ENCODE measurements at places on chromosomes 5 and 9.
A peak's percentile ranks its signal among the peaks of the same experiment; 100 is the strongest.

- no peak for DNase-seq
Measured at GRCh38 chr9:97918611-97919010, 3.7 kb downstream of the TRMO start.

- no peak for DNase-seq
Measured at GRCh38 chr9:107176436-107177151, 106.5 kb upstream of the RAD23B start.

DNA sequence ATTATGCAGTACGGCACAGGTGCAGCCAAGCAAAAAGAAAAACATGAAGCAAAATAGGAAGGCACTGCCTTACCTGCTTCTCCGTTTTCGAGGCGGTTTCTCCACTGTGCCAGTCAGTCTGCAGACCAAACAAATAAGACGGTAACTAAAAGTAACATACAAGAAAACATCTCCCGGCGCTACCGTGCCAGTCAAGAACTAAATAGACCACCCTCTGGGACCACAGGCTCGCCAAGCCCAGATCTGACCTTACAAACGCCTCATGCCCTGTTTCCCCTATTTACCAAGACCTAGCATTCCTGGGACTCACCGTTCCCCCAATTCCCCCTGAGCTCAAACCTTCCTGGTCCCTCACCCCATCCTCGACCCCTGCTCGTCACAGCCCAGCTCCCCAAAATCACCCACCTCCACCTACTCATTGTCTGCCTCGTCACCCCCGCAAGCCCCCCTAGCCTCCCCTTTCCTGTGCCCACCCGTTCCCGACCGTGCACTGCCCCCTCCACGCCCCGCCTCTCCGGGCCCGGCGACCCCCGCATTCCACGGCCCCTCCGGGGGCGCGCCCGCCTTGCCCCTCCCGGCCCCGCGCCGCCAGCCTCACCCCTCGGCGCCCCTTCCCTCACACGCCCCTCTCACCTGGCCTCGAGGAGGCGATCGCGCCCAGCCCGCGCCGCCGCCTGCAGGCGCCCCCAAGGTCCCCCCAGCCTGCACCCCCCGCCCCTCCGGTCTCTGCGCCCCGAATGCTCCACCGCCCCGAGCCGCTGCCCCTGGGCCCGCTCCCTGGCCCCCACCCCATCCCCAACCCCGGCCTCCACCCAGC is 560 bp downstream of the SCAI start:
- peak; percentile 16 for DNase-seq

GRCh38 chr9:135219676-135220600 is 132.5 kb downstream of the OLFM1 start:
- DNase-seq = no peak

DNA sequence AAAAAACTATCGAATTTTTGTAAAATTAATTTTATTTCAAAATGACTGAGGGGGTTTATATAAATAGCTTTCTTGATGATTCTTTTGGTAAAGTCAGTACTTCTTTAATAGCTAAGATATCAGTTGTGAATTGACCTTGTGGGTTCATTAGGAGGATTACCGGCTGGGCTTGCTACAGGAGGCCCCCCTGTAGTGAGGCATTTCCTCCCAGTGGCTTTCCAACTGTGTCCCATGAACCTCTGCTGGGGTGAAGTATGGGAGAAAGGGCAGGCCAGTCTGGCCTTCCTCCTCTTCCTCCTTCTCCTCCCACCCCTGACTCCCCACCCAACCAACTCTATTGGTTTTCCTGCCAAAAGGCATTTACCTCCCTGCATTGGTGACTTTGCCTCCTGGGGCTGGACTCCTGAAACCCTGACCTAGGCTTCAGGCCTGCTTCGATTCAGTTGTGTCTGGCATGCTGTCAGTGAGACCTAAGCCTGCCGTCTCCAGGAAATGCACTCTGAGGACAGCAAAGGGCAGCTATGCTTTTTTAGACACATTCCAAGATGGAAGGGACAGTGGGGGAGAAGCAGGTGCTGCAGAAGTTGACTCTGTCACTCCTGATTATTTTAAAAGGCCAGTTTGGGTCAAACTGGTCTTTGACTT is 144.8 kb downstream of the HSPA4 start:
- no peak for DNase-seq

DNA sequence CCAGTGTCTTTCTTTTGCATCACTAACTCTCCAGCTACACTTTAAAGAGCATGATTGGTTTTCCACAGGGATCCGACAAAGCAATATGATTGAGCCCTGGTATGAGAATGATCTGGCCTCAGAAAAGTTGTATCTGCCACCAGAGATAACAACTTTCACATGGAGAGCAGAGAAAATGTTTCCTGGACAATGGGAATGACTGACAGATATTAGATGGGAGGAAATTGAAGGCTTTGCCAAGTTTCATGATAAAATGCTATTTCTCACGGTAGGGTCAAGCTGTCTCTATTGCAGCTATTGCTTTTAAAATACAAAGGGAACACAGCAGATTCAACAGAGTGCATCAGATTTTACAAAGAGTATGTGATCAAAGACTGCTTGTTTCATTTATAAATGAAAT is 56.4 kb upstream of the GLIS3 start:
- no peak for DNase-seq

DNA sequence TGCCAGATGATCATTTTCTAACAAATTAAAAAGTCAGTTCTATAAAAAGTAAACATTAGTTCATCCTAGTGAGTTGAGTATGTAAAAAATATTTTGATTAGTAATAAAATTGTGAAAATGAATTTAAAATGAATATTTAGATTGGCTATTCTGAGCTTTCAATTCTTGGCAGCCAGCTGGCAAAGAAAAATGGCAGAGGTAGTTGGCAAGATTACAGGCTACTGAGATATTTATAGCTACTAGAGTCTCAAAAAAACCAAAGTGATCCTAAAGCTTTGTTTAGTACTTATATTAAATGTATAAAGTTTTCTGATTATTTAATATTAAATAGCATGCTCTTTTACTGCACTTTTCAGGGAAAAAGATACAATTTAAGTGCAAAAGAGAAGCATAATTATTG is 25.0 kb downstream of the SGTB start:
- DNase-seq = no peak

GRCh38 chr5:180704362-180704761 is 35.5 kb downstream of the OR2Y1 start:
- DNase-seq = no peak

GRCh38 chr5:1897386-1897785 is 14.7 kb upstream of the IRX4 start:
- DNase-seq = no peak

GRCh38 chr5:6465831-6466790 is 17.5 kb downstream of the UBE2QL1 start:
- no peak for DNase-seq

- no peak for DNase-seq
Measured at GRCh38 chr9:81847181-81847915, 80.9 kb upstream of the SPATA31D4 start.

- no peak for DNase-seq
Measured at GRCh38 chr5:126377424-126377823, 45.8 kb upstream of the GRAMD2B start.

- DNase-seq = no peak
Measured at GRCh38 chr9:121577572-121577971, 73.9 kb upstream of the DAB2IP start.

DNA sequence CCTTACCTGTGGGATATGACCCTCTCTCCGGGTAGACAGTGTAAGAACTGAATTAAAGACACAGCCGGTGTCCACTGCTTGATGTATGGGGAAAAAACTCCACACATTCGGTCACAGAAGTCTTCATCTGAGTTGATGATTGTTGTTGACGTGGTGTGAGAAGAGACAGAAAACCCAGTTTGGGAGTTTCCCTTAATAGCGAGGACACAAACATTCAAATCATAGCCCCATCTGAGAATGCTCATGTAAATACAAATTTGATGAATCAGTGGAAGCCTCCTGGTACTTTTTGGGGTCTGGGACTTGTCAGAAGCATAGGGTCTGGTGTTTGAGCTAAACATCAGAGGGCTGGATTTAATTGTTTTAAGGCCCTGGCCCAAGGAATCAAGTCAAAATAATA is 11.0 kb downstream of the HAVCR1 start:
- DNase-seq = no peak

GRCh38 chr5:56321236-56321881 is 88.2 kb upstream of the ANKRD55 start:
- no peak for DNase-seq

DNA sequence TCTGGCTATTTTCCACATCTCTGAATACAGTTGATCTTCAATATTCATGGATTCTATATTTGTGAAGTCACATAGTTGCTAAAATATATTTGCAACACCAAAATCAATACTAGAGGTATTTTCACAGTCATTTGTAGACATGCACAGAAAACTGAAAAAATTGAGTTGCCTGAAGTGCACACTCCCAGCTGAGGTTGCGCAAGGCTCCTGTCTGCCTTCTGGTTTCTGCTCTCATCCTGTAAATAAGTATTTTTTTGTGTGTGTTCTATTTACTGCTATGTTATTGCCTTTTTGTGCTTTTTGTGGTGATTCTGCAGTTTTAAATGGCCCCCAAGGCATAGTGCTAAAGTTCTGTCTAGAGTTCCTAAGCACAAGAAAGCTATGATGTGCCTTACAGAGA is 371.1 kb upstream of the GRAMD2B start:
- no peak for DNase-seq

DNA sequence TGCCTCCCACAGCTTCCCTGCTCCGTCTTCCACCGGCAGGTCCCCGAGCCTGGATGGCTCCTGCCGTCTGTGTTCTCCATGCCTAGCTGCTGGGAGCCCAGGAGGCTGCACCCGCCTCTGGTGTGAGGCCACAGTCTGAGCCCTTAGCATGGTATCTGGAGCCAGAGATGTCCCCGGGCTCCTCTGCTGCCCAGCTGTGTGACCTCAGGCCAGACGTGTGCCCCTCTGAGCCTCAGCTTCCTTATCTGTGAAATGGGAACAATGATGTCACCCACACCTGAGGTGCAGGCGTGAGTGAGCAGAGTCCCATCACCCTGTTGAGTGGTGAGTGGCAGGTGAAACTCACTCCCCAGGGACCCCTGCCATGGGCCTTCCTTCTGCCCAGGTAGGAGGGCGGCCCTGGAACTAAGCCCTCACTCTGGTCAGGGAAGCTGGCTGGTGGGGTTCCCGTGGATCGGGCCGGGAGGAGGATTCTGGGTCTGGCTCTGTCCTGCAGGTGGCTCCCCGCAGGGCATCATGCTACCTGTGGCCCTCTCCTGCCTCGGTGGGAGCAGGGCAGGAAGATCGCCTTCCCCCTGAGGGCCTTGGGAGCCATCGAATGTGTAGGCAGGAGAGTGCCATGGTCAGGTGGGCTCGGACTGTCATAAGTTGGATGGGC is 239.0 kb downstream of the PBX3 start:
- DNase-seq = no peak

GRCh38 chr9:127505396-127506116 is 54.2 kb downstream of the LRSAM1 start:
- DNase-seq = peak; percentile 78

DNA sequence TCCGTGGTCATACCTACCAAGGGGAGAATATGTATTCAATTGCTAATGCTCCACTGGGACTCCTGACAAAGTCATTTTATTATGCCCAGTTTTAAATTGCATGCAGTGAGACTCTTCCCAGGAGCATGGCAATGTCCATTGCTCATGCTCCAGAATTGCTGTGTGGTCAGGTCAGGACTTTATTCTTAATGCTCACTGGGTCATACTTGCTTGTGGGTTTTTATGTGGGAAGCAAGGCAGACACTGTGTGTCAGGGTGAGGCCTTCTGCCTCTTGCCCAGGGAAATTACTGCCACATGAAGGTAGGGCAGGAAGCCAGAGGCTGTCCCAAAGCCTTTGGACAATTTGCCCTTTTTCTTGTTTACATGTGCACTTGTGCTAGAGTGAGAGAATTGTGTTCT is 164.6 kb upstream of the MEF2C start:
- DNase-seq = no peak

GRCh38 chr5:134561871-134562296 is 36.4 kb downstream of the JADE2 start:
- DNase-seq = no peak

- no peak for DNase-seq
Measured at GRCh38 chr5:134451936-134452505, 40.3 kb upstream of the CDKN2AIPNL start.

- DNase-seq = no peak
Measured at GRCh38 chr9:32841314-32841713, 58.0 kb downstream of the TMEM215 start.

DNA sequence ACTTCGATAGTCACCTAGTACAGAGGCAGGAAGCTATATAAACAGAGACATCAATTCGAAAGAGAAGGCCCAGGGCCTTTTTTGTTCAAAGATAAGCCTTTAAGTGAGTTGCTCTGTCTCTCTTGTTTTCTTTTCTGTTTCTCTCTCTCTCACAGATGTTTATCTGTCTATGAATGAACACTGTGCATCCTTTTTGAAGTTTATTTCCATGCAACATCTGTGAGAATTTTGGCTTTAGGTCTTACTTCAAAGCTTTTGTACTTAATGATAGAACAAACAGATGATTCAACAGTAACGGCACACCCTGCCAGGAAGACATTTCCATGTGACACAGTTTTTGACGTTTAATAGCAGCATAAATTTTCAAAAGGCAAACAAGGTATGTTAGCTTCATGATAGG is 1413.1 kb upstream of the CDH6 start:
- DNase-seq = no peak

- DNase-seq = no peak
Measured at GRCh38 chr9:113952676-113953075, 76.6 kb downstream of the ZNF618 start.

- no peak for DNase-seq
Measured at GRCh38 chr5:167861928-167862426, 429.5 kb upstream of the WWC1 start.

- no peak for DNase-seq
Measured at GRCh38 chr9:133342069-133342406, 5.9 kb downstream of the MED22 start.

DNA sequence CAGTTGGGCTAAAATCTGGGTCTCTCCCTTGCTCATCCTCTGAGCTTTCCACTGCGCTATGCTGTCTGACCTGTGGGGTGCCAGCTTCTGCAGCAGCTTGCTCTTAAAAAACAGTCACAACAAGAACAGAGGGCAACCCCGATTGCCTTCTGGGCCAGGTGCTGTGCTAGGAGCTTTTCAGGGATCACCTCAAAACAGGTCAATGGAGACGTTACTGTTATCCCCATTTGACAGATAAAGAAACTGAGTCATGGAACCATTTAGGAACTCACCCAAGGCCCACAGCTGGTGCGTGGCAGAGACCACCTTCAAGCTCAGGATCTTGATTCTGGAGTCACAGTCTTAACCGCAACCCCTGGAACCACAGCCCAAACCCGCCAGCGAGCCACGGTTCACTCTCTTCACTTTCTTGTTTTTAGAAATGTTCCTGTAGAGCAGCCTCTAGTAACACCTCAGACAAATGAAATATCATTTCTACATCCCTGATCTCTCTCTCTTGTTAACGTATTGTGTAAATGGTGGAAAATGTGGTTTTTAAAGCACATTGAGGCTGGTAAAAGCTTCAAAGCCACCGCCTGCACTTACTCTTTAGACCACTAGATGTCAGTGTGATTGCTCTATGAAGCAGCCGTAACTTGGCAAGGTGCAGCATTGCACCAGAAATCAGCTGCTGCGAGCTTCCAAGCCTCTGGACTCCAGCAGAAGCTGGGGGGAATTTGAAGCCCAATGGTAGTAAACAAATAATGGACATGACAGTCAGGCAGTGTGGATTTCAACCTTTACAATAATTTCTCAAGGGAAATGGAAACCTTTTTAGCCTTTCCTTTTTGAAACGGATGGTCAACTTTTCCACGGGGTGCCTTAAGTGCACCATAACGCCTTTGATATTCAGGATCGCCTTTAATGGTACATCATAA is 1.7 kb downstream of the FYB1 start:
- DNase-seq = peak; percentile 65
